ENCODE measurements at places on chromosomes 3 and 15.

- DNase-seq: no peak
Observed at GRCh38 chr3:147960786-147961185, 551.6 kb downstream of the ZIC1 start.

- no peak for DNase-seq
Observed at GRCh38 chr3:12750223-12750622, 8.8 kb downstream of the TMEM40 start.

DNA sequence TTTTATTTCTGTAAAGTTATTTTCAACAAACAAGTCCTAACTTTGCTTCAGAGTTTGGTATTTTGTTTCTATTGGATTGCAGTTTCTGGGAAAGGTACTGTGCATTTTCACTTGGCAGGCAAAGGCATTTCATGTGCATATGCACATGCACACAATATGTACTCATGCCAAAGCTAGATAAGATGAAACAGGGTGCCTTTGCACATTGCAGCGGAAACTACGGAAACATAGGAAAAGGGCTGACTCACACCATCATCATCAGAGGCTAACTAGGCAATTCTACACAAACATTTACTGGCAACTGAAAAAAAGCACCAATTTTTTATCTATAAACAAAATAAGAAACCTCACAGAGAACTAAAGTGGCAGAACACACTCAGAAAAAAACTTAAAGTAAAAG, 550.6 kb upstream of the NECTIN3 start:
- DNase-seq: no peak

- no peak for DNase-seq
Observed at GRCh38 chr15:78837131-78837530, 25.9 kb upstream of the ADAMTS7 start.

GRCh38 chr3:126766653-126767052, 62.6 kb downstream of the CHCHD6 start:
- DNase-seq: no peak

All from eye (tissue), 1 donor.